ENCODE measurements at places on chromosomes 11 and 22.
A peak's percentile ranks its signal among the peaks of the same experiment; 100 is the strongest.

DNA sequence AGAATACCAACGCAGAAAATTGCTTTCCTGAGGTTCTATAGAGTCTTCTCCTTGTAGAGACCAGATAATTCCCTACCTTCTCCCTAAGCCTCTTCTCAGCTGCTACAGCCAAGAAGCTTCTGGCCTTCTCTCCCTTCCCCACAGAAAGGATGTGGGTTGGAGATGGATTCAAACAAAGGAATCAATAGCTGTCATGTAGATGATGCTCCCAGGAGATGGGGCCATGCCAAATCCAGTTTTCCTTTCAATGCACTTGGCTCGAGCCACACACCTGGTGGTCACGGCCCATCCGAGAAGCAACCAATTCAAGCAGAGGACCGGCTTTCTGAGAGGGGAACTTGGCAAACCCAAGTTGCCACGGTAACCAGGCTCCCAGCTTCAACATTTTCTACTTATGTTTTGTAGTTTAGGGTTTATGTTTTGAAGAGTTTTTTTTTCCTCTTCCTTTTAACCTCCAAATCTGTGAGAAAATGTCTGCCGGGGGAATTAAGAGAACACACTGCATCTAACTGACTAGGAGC, 31.3 kb upstream of the OPCML start:
- DNase-seq: no peak

DNA sequence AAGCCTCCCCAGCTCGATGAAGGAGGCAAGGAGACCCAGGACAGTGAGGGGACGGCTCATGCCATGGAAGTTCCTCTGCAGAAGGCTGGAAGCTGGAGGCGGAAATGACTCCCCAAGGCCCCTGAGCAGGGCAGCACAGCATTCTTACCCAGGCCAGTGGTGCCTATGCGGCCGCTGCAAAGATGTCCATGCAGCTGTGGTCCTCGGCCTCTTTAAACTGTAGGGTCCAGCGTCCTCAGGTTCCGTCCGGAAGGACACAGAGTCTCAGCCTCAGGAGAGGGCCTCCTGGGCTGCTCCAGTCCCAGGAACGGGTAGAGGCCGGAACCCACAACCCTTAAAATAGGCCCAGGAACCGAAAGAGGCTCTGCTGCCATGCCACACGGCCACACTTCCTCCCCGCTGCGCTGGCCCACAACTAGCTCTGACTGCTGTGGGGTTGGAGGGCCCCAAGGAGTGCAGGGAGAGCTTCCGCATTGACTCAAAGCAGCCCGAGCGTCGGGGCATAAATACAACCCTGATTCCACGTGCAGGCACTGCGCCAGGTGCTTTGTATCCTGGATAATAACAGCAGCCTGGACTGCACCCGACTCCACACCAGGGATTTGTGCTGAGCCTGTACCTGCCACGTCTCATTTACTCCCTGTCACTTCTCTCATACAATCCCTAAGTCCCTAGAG, 5.5 kb downstream of the KIAA0930 start:
- peak; percentile 51 for DNase-seq

GRCh38 chr11:131987703-131988102, 617.3 kb downstream of the NTM start:
- DNase-seq: no peak

DNA sequence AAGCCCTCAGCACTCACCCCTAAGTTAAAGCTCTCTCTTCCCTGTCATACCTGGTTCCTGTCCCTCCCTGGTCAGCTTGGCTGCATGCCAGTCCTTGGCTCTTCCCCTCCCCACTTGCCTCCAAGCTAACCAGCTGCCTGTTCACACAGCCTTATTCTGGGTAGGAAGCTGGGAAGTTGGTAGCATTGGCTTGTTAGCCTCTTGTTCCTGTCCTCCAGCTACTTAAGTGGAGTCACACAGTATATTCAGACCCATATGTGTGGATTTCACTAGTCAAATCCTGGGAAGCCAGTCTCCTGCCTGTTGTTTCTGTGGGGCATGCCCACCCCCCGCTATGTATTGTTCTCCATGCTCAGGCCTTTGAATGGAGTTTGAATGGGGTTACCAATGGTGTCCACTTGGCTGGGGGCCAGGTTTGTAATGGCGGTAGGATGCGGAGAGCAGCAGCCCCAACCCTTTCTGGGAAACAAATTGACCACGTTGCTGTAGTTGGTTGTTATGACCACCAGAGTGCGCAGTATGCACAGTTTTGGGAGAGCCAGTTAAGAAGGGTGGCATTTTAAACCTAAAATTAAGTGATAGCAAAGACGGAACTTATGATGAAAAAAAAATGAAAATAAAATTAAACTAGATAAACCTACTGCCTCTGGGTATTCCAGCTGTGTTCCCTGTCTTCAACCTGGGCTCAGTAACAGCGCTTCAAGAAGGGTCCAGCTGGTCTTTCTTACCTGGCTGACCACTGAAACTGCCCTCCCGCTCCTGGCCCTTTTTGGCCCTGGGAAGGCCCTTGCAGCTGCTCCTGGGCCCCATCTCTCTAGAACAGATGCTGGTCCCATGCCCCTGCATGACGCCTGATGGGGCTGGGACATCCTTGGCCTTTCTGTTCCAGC, 10.7 kb upstream of the RPS3 start:
- peak; percentile 90 for DNase-seq

GRCh38 chr11:31656051-31656450, 146.5 kb downstream of the ELP4 start:
- no peak for DNase-seq

GRCh38 chr11:60396799-60397198, 540 bp downstream of the MS4A14 start:
- DNase-seq: peak; percentile 53

DNA sequence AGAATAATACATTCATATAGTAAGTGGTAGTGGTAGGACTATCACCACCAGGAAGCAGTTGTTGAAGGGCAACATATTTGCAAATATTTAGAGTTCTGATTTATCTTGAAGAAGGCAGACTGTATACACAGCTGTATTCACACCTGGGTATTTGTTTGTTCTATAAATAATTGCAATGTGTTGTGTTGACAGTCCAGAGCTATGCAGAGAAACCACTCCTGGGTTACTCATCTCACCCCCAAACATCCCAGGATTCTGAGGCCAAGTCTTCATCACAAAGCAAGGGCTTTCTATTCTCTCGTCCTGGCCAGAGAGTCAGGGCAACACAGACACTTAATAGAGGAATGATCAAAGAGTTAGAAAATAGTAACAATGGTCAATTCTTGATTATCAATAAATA, 102.1 kb upstream of the FAT3 start:
- no peak for DNase-seq

DNA sequence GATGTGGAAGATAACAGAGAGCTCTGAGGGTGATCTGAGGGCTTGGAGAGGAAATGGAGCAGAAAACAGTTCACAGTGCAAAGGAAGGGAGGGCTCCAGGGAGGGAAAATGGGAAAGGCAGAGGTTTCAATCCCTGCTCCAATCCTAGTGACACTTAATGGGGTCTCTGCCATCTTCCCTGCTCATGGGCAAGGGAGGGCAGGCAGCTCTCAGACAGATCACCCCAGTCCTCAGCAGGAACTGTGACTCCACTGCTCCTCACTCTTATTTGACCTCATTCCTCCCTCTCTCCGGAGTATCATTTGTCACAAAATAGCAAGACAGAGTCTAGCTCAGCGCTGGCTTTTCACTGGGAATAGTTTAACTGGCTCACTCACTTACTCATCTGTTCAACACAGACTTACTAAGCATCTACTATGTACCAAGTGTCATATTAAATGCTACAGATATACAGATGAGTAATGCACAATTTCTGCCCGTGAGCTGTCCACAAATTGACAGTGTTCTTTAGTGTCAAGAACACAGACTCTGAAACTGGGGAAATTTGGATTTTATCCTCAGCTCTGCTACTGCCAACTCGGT, 817.4 kb downstream of the OPCML start:
- DNase-seq: no peak

GRCh38 chr22:41596776-41597634, 7.4 kb upstream of the PMM1 start:
- DNase-seq: no peak

DNA sequence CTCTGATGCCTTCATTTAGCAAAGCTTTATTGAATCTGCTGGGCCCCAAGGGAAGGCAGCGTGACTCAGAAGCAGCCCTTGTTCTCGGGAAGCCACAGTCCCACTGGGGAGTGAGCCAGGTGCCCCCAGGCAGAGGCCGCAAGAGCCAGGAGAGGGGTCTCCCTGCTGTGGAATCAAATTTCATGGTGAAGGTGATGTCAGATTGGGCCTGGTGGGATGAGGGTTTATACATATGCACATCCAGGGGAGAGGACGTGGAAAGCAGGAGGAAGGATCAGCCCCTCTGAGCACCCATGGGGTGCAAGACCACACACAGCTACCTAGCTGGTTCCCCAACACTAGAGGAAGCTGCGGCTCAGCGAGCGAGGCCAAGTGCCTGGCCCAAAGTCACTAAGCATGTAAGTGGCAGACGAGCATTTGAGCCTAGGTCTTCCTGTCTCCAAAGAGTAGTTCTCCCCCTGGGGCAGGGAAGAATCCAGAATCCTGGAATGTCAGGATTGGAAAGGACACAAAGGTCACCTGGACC, 2.0 kb downstream of the SYNGR1 start:
- DNase-seq: no peak

GRCh38 chr22:41531715-41532477, 12.4 kb downstream of the POLR3H start:
- no peak for DNase-seq

GRCh38 chr11:59164028-59164427, 7.9 kb upstream of the DTX4 start:
- no peak for DNase-seq

DNA sequence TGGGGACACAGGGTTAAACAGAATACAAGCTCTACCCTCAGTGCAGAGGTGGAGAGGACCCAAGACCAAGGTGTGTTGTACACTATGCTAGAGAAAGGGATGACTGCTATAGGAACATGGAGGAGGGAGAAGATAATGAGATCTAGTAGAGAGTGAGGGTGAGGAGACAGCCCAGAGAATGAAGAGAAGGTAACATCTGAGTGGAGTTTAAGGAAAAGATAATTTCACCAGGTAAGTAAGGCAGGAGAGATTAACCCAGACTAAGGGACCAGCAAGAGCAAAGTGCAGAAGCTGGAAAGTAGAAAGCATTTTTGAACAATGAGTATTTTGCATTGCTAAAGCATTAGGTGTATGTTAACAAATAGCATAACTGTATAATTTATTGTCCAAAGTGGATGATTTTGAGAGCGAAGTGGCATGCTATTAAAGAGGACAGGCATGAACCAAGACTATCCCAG, 128.8 kb downstream of the RASSF10 start:
- DNase-seq: no peak

- DNase-seq: no peak
These were observed 168.7 kb downstream of the WT1 start for GRCh38 chr11:32266601-32267000.

DNA sequence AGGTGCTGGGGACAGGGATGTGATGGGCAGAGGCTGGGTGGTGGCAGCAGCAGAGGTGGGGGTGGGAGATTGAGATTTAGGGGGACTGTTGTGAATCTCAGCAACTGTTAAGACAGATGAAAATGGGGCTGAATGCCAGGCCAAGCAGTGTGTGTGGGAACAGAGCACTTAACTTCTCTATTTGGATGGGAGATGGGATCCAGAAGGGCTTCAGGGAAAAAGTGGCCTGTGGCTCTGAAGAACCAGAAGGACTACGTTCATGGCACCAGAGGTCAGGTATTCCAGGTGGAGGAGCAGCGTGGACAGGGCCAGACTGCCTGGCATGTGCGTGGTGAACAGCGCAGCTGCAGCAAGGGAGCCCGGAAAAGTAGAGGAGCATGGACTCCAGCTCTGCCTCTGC, 82.6 kb upstream of the SYT13 start:
- DNase-seq: no peak

DNA sequence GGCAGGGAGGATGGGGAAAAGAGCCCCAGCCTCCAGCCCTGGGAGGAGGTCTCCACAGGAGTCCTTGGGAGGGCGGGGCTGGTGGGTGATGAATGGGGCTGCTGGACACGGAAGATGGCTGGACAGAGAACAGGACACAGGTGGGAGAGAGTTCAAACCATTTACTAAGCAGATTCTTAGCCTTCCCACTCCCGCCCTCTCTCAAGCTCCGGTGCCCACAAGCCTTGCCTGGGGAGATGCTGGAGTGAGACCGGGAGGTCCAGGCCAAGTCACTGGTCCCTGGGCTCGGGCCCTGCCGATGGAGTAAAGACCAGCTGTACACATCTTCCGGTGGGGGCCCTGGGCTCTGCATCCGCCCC, 1.4 kb downstream of the CLDN5 start:
- no peak for DNase-seq

GRCh38 chr11:61959114-61959513, 8.3 kb downstream of the FTH1 start:
- no peak for DNase-seq

DNA sequence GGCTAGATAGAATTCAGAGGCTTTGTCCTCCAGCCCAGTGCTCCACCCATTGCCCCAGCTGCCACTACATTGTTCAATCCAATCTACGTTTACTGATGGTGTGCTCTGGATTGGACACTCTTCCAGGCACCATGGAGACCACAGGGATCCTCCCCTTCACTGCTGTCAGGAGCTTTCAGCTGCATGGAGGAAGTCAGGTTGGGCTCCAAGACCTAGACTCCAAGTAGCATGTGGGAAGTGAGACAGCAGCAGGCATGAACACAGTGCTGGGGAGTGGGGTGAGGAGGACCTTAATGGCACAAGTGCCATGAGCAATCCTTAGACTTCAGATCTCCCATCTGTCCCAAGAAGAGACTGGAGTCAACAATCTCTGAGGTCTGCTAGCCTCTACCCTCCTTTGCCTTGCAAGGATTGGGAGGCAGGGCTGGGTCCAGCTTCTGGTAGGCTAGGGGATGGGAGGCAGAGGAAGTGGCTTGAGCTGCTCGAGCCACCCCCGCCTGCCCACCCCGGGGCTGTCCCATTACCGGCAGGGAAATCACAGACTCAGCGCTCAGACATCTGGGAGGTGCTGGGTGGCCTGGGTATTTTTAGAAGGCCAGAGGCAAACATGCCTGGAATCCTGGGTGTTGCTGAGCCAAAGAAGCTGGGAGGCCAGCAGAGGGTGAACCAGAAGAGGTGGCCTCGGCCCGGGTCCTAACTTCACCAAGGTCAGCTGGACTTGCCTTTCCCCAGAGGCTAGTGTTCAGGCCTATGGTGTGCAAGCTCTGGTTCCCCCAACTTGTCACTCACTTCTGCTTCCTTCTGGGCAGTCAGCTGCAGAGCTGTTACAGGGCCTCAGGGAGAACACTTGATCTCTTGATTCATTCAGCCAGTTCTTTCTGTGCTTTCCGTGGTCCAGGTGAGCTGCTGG, 15.2 kb upstream of the FCHSD2 start:
- DNase-seq: no peak

GRCh38 chr11:113840932-113841664, 34.3 kb downstream of the USP28 start:
- no peak for DNase-seq
